Stimulated activated CD4-positive, alpha-beta T cell treated with anti-CD3 and anti-CD28 coated beads, Interleukin-4, amount 100 ng/mL, for 1 hour (primary cell): ENCODE measurements at places on chromosomes 6 and 20.
A peak's percentile ranks its signal among the peaks of the same experiment; 100 is the strongest.

DNA sequence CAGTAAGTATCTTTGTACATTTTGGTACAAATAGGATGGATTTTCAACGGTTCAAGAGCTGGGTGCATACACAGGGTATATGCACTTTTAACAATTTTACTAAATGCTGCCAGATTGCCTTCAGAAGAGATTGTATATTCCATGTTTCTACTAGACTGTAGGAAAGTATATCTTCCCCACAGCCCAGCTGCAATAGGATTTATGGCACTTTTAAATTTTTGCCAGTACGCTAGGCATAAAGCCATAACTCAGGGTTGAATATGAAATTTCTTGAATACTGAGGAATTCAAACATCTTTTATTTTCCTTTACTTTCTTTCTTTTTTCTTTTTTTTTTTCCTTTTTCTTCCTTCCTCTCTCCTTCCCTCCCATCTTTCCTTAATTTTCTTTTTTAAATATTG is 78.7 kb upstream of the SULF2 start:
- no peak for DNase-seq

DNA sequence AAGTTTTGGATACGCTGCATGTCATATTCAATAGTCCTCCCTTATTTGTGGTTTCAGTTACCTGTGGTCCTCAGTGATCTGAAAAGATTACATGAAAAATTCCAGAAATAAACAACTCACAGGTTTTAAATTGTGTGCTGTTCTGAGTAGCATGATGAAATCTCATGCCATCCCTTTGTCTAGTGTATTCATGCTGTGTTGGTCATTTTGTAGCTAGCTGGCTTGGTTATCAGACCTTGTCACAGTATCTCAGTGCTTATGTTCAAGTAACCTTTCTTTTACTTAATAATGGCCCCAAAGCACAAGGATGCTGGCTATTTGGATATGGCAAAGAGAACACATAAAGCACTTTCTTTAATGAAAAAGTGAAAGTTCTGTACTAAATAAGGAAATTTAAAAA is 78.3 kb downstream of the FUT9 start:
- no peak for DNase-seq

DNA sequence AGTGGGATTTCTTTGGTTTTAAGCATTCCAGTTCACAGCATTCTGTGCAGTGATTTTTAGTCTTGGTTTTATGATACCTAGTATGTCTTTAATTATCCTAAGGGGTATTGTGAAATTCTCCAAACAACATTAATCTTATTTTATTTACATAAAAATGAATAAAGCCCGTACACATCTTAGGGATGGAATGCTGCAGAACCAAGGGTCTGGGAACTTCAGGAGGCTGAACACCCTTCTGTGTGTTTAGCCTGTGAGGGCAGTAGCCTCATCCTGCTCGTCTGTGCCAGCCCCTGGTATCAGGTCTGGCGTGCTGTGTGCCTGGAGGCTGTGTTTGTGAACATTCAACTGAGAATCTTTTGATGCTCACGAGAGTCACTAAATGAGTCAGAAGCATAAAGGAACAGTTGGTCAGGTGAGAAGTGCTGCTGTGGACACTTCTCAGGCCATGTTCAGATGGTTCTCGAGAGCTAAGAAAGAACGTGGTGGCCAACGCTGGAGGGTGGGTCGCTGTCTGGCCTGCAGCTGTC is 25.2 kb upstream of the C20orf204 start:
- no peak for DNase-seq

- DNase-seq: no peak
Observed at GRCh38 chr20:49136817-49137571, 51.1 kb downstream of the STAU1 start.

- no peak for DNase-seq
Observed at GRCh38 chr6:138510093-138510492, 10.8 kb upstream of the NHSL1 start.

DNA sequence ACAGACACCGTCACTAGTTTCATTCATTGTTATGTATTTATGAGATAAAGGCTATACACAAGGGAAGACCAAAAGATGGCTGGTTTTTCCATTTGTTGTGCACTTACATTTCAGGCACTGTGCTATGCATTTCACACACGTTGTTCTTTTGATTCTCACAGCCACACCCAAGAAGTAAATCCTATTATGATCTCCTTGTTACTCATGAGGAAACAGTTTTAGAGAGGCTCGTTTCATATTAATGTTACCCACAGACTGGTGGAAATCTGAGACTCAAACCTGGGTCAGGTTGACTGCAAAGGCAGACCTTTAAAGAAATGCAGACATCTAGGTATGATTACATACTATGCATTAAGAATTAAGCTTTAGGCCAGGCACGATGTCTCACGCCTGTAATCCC is 34.9 kb downstream of the SHLD1 start:
- no peak for DNase-seq

GRCh38 chr6:130980310-130981032 is 82.6 kb downstream of the EPB41L2 start:
- DNase-seq: no peak

DNA sequence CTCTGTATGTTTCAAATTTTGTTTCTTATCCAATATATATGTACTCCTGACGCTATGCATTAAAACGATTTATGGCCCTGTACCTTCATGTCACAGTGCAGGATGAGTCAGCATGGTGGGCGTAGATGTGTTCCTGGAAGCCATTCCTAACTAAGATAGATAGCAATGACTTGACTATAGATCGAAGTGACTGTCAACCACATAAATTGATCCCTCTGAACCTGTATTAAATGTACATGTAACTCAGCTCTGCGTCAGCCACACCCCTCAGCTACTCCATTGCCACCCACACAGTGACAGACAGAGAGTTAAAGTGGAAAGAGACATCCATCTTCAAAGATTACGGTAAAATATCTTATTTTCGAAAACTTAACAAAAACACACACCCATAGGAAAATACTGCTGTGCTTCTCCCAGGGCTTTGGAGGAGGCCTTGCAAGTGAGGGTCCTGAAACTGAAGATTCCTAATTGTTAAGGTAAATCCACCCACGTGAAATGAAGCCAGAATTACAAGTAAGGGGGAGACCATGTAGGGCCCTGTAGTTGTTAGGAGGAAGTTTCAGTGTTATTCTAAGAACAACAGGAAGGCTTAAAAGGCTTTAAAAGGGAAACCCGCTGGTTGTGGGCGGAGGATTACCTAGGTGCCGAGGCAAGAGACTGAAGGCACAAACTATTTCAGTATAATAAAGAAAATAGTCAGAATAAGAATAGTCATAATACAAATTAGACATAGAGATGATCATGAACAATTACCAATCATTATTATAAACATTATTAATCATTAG is 10.3 kb upstream of the RAD21L1 start:
- peak; percentile 59 for DNase-seq

DNA sequence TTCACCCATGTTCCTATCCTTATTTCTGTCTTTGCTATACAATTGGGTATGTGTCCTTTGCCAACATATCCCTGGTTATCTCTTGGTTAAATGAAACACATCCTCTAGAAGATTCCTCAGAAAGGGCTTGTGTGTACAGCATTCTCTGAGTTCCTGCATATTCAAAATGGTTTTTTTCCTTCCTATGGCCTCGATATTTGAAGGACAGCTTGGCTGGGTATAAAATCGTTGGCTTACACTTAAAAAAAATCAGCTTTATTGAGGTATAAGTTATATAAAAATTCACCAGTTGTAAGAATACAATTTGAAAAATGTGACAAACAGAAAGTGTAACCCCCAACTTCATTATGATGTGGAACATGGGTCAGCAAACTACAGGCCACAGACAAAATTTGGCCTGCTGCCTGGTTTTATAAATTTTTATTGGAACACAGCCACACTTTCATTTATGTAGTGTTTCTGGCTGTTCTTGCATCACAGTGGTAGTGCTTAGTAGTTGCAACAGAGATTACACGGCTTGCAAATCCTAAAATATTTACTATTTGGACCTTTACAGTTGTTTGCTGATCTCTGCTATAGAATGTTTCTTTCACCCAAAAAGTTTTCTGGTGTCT is 16.7 kb downstream of the PCMT1 start:
- no peak for DNase-seq

DNA sequence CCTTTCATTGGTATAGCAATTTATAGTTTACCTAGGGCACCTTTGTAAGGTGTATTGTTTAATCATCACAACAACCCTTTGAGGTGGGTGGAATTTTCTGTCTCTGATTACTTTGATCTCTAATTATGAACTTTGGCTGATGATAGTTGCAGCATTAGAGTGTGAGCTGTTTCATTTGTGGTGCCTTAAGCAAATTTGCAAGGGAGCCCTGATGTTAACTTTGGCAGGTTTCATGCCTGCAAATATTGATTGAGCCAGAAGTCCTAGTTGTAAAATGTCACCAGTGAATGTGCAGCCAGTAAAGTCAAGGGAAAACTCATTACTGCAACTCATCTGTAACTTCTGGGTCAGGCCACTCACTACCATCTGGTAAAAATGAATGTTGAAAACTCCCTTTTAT is 29.8 kb downstream of the CTNNBL1 start:
- DNase-seq: no peak

DNA sequence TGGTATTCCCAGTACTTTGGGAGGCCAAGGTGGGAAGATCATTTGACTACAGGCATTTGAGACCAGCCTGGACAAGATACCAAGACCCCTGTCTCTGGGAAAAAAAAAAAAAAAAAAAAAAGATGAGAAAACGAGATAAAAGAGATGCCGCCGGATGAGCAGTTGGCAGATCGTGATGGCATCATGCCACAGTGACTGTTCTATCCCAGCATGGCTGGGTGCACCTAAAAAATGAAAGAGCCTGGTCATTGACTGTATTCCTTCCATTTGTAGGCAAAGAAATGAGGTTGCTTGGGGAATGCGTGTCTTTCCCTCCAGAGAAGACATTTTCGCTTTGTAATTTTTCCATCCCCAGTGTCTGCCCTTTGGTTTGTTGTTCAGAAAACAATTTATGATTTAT is 12.9 kb downstream of the AKAP12 start:
- no peak for DNase-seq

DNA sequence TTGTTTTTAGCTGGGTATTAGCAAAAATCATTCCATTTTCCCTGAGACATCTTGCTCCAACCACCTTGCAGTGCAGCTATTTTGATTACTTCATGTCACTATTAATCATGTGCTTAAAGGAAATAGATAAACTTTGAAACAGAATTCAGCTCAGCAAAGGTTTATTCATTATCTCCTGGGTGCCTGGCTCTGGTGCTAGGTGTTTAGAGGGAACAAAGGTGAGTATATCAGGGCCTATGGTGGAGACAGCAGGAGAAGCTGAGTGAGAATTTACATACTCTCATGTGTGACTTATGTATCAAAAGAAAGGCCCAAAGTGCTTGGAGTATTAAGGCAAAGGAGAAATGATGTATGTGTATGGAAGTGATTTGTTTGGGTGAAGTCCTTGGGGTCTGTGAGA is 63.8 kb upstream of the BMP2 start:
- DNase-seq: no peak

- no peak for DNase-seq
Observed at GRCh38 chr6:126429866-126430265, 90.0 kb downstream of the CENPW start.

- DNase-seq: no peak
Observed at GRCh38 chr20:2084703-2085102, 16.9 kb upstream of the STK35 start.

DNA sequence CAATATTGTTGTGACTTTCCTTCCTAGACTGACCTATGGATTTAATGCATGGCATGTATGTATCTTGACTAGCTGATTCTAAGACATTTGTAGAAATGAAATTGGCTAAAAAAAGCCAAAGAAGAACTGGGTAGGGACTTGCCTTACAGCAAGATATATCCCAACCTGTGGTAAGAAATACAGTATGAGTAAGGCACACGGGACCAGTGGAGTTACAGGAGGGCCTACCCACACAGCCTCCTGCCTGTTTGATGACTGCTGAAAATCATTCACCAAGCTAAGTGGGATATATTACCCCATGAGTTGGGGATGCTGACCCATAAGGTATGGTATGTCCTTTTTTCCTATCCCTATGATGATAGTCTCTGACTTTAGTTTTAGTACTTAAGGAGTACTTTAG is 112.2 kb downstream of the INSM1 start:
- DNase-seq: no peak

GRCh38 chr6:140289186-140289585 is 914.7 kb upstream of the CITED2 start:
- DNase-seq: no peak

- no peak for DNase-seq
Observed at GRCh38 chr6:145765449-145765848, 30.1 kb upstream of the EPM2A start.

DNA sequence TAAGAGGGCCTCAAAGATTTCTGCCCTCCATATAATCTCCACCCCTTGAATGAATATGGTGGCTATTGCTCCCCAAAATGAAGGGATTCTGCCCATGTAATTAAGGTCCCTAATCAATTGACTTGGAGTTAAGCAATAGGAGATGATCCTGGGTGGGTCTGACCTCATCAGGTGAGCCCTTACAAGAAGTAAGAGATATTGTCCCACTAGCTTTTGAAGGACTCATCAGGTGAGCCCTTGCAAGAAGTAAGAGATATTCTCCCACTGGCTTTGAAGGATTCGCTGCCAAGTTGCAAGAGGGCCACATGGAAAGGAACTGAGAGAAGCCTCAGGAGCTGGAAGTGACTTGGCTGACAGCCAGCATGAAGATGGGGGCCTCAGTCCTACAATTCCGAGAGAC is 103.4 kb downstream of the BMP7 start:
- no peak for DNase-seq

DNA sequence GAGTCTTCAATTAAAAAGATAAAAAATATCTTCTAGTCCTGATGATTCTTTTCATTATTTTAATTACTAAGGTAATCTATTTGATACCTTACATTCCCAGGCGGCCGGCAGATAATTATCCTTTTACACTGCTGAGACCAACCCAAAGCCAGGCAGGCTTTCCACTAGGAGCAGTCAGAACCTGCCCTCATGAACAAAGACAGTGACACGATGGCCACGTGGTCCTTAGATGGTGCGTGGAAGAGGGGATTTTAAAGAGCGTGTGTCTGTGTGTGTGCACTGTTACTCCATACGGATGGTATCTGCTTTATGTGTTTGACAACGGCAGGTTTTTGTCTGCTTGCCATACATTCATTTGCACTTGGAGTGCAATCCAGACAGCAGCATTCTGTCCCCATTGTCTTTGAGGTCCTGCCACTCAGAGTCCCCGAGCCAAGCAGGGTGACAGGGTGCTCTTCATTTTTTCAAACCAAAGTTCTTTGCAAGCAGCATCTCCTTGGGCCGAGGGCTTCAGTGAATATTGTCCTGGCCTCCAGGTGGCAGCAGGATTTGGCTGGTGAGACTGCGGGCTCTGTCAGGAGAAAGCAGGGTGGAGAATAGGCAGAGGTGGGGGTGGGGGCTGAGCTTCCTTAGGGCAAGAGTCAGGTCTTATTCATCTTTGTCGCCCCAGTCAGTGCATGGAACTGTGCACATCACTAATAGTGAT is 260.5 kb downstream of the NRN1 start:
- no peak for DNase-seq

- no peak for DNase-seq
Observed at GRCh38 chr6:111813677-111814310, 59.5 kb downstream of the FYN start.

DNA sequence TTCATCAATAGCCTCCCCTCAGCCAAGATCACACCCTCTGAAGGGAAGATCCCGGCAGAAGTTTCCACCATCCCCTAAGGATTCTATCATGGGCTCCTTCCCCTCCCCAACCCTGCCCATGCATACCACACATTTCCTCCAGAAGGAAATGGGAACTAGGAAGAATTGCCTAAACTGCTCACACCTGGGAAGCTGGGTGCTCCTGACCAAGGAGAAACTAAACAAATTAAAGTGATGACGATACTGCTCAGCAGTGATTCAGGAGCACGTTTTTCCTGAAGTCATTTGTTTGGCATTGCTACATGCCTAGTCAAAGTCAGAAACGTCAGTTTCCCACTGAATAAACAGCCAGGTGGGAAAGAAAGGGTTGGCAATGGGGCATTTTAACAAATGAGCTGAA is 136.1 kb upstream of the CDYL start:
- DNase-seq: no peak
